ENCODE measurements at places on chromosomes 1 and 21.

DNA sequence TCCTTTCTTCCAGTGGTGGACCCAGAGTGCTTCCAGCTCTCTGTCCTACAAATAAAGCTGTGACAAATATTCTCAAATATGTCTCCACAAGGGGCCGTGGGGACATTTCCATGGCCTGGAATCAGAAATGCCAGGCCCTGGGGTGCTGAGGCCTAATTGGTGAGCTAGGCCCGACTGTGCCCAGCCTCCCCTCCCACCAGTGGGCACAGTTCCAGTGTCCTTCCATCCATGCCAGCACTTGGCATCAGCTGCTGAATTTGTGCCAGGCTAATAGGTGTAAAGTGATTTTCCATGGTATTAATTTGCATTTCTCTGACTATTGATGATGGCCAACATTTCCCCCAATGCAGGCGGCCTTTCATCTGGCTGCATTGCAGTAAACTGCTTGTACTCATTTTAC lies 48.5 kb upstream of the B3GALT5 start:
- no peak for DNase-seq

DNA sequence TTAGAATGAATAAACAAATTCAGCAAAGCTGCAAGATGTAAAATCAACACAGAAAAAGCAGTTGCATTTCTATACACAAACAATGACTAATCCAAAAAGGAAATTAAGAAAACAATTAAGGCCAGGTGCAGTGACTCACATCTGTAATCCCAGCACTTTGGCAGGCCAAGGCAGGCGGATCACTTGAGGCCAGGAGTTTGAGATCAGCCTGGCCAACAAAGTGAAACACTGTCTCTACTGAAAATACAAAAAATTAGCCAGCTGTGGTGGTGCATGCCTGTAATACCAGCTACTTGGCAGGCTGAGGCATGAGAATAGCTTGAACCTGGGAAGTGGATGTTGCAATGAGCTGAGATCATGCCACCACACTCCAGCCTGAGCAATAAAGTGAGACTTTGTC lies 22.3 kb downstream of the THEM4 start:
- DNase-seq = no peak

GRCh38 chr1:2322065-2322571 lies 69.2 kb downstream of the MORN1 start:
- no peak for DNase-seq

DNA sequence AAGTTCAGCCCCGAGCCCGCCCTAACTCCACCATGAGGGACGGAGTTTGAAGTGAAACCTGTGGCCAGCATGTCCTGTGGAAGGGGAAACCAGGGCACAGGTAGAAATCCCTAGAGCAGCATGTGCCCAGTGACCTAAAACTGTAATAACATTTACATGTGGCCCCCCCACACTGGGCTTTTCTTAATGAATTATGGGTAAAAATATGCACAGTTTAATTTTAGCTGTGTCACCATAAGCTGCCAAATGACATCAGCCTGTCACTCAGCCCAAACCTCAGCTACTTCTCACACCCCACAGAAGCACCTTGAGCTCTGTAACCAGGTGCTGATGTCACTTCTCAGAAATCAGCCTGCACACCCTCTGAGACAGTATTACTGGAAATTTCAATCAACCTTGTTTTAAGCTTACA lies 50.0 kb upstream of the SLC19A1 start:
- DNase-seq = peak; percentile 46

DNA sequence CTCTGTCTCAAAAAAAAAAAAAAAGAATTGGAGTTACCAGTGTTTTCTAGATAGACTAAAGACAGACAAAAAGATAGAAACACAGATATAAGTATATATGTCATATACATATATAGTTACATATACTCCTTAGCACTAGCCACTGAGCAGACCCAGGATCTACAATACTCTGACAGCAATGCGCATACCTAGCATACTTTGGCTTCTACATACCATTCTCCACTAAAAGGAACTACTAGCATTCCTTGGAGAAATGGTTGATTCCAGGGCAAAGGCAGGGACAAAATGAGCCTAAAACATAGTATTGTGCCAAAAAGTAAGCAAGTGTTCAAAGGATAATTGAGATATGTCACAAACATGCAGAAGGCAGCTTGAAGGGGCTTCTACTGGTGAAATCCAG lies 22.7 kb downstream of the SYNJ1 start:
- DNase-seq = no peak

GRCh38 chr1:107842241-107842640 lies 122.7 kb downstream of the VAV3 start:
- no peak for DNase-seq

DNA sequence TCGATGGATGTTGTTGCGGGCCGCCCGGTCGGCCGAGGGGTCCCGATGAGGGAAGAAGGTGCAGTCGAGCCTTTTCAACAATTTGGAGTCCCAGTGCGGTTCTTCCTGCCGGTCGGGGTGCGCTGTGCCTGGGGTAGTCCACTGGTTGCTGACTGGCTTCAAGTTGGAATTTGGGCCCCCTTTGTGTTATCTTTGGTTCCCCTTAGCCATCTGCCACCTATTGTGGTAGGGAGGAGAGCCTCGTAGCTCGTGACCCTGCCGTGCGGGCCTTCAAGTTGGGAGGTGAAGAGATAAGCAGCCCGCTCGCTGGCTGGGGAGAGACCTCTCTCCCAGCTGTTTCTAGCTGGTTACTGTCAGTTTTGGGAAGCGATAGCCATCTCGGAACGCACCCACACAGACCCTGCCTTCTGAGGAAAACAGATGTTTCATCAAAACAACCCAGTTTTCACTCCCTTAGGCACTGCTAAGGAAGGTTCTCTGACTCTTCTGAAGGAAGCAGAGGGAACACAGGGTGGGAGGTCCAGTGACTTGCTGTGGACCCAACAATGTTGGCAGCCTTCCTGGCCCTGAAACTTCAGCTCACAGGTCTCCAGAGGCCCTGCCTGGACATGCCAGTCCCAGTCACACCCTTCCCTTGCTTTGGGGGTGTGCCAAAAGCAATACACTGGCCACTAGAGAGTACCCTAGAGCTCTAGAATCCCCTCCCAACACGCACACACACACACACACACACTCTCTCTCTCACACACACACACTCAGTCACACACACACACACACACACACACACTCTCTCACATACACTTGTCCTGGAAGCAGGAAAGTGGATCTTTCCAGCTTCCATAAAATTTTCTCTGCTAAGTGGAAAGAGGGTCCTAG lies 1.0 kb downstream of the BTG2 start:
- no peak for DNase-seq

- DNase-seq = no peak
Observed at GRCh38 chr1:66336641-66336990, 197.3 kb upstream of the SGIP1 start.

GRCh38 chr1:238675221-238675620 lies 711.1 kb upstream of the CHRM3 start:
- no peak for DNase-seq

- no peak for DNase-seq
Observed at GRCh38 chr1:157969697-157970485, 23.6 kb upstream of the KIRREL1 start.

GRCh38 chr1:215056584-215056983 lies 26.0 kb upstream of the KCNK2 start:
- DNase-seq = no peak

DNA sequence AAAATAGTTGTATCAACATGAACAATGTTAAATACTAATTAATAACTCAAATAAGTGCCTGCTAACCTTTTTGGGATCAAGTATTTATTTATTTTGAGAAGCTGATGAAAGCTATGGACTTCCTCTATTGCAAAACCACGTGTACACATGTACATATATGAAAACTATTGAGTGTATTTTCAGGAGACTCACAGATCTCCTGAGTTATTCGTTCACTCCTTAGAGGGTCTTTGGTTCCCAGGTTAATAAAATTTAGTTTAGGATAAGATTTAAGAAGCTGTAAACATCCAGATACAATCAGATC lies 130.5 kb downstream of the DISC1 start:
- DNase-seq = no peak

DNA sequence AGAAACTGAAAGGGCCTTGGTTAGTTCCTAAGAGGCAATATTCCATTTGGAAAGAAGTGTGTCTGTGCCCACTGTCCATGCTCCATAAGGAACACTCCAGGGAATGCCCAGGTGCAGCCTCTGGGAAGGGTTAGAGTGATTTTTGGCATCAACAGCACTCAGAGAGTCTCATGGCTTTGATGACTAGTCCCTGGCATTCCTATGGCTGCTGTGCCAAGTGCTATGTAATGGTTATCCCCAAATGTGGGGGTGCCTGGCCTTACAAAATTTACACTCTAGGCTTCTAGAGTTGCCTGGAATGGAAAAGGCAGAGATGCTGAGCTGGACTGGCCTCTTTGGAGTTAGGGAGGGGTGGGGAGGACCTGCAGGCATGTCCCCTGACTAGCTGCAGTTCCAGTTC lies 75.0 kb upstream of the BCAR3 start:
- DNase-seq = no peak

Measured in stimulated activated CD4-positive, alpha-beta T cell treated with anti-CD3 and anti-CD28 coated beads, Interleukin-1b, Interleukin-23, amount 100 ng/mL, for 1 hour (primary cell).